Smooth muscle cell of bladder (primary cell): ENCODE measurements at places on chromosomes 2 and 18. TPM values are rescaled to one million over a fixed set of nuclear protein-coding genes. Genes with fewer than 3 reads are reported as not detected.

Gene MGAT5
- 20.5 and 39.5 TPM in 2 replicates for total RNA-seq

Gene UPP2
- not detected in 2 replicates for total RNA-seq

Gene CROCC2
- 0.09 and 0.14 TPM in 2 replicates for total RNA-seq

Gene LIMS3
- total RNA-seq, result 2.8 and 5.2 TPM in 2 replicates

Gene HOXD11
- 0.14 and 0.18 TPM in 2 replicates for total RNA-seq

Gene XDH
- total RNA-seq, result 0.14 TPM in 1 of 2 replicates, not detected in the other

Gene SERPINB4
- total RNA-seq, result 0.14 and 0.46 TPM in 2 replicates

Gene PLCD4
- total RNA-seq, result 1.8 TPM in 2 replicates

Gene FHOD3
- 6.1 and 16.9 TPM in 2 replicates for total RNA-seq

Gene DAW1
- total RNA-seq, result 0.14 and 0.55 TPM in 2 replicates

Gene POMC
- total RNA-seq, result 0.57 and 2.8 TPM in 2 replicates

Gene CYP27C1
- 0.18 and 0.28 TPM in 2 replicates for total RNA-seq

Gene ME2
- 30.6 and 36.7 TPM in 2 replicates for total RNA-seq

Gene PER2
- 2.0 and 2.8 TPM in 2 replicates for total RNA-seq
